Stimulated activated CD8-positive, alpha-beta memory T cell treated with anti-CD3 and anti-CD28 coated beads, Interleukin-4, amount 100 ng/mL, for 1 hour (primary cell): ENCODE measurements at places on chromosomes 7 and 10.

- DNase-seq, result no peak
Observed at GRCh38 chr10:7853890-7854289, 35.6 kb downstream of the TAF3 start.

DNA sequence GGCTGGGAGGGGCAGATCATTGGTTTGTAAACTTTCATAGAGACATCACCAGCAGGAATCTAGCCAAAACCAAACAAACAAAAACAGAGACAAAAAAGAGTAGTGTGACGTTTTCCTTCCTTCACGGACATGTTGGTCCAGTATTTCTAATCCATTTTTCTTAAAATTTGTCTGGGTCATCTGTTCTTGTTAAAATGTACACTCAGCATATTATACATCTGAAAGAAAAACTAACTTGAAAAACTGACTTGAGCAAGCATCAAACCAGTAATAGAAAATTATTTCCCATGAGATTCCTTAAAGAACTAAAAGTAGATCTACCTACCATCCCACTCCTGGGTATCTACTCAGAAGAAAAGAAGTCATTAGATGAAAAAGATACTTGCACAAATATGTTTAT, 164.2 kb downstream of the KLF6 start:
- DNase-seq, result no peak

- DNase-seq, result no peak
Observed at GRCh38 chr7:135971366-135971725, 5.8 kb downstream of the MTPN start.

- no peak for DNase-seq
Observed at GRCh38 chr7:99514050-99514449, 9.6 kb downstream of the ZKSCAN5 start.

- no peak for DNase-seq
Observed at GRCh38 chr7:20561466-20561865, 54.0 kb upstream of the ABCB5 start.

DNA sequence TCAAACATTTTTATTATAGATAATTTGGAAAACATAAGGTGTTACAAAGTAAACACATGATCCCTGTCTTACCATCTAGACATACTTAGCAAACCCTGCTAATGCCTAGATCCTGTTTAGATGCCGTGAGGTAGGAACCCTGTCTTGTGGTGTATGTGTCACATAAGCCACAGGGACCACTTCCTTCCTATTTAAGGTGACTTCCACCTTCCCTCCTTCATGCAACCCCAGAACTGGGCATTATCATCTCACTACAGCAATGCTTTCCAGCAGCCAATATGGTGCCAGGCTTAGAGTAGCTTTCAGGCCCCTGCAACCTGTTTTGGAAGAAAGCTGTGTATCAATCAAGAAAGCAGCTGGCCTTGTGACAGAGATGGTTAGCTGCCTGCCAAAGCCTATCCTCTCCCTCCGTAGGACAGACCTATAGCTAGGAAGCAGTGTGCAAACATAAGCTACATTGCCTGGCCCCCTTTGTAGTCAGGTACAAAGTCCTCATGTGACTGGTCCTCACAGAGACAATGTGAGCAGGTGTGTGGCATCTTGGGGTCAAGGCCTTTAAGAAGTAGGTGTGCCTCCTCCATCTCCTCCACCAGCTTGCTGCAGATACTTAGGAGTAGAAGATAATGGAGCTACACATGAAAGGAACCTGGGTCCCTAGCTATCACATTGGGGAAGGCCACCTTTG, 146.8 kb downstream of the SPAG6 start:
- DNase-seq, result no peak

- DNase-seq, result no peak
Observed at GRCh38 chr10:19290770-19291169, 242.2 kb downstream of the MALRD1 start.

- no peak for DNase-seq
Observed at GRCh38 chr7:131652934-131653333, 96.5 kb upstream of the PODXL start.

DNA sequence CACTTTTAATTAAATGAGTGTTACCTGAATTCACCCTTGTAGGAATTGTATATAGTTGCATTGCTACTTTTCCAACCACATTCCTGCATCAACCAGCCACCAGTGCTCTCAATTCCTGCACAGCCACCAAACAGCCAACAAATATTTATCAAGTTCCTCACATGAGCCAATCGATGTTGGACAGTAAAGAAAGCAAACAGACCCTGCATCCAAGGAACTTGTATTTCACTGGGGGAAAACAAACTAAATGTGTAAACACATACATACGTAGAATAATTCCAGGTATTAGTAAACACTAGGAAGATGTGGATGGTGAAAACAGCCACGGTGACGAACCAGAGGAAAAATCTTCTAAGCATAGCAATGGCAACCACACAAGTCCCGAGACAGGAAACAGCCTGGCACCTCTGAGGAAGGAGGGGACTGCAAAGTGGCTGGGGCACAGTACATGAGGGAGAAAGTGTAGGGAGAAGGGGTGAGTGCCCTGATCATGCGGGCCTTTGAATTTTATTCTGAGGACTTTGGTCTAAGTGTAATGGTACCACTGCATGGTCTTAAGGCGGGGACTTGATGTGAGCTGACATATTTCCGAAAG, 111.2 kb downstream of the XRCC2 start:
- DNase-seq, result no peak

GRCh38 chr7:81628951-81629350, 140.9 kb downstream of the HGF start:
- DNase-seq, result no peak

DNA sequence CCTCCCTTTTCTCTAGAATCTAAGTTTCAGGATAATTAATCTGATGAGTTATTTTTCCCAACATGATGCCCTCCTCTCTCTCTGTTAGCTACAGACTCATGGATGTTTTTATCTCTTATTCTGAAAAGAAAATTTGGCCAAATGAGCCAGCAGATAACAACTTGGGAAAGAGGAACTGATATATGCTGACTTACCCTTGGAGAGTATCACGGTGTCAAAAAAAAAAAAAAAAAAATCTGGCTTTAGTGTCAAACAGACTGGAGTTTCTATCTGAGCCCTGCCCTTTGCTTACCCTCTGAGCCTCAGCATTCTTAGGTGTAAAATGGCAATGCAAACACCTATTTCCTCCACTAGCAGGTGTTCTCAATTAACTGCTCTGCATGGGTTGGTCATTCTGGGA, 190.4 kb downstream of the AHR start:
- no peak for DNase-seq

DNA sequence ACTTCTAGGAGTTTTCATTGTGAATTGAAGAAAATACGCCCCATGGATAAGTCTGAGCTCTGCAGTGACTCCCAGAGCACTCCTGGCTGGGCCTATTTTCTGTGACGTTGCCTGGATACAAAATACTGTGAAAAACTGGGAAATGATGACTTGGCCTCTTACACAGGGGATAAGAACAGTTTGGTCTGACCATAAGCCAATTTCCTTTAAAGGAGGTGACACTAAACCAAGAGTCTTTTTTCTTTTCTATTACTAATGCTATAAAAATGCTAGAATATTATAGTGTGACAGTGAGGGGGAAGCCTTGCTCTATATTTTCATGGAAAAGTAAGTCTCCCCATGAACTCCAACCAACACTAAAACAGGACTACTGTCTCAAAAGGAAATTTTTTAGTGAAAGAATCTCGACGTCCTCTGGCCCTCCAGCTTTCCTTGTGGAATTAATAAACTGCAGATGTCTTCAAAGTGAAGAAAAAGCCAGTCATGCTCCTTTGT, 45.5 kb downstream of the MYOF start:
- DNase-seq, result no peak
